ENCODE measurements at places on chromosomes 4 and X. TPM values are rescaled to one million over a fixed set of nuclear protein-coding genes. Genes with fewer than 3 reads are reported as not detected.

Gene ANXA3
- 60.6 TPM for total RNA-seq

- no peak for DNase-seq
These were observed 71.9 kb downstream of the CLDN22 start for GRCh38 chr4:183248201-183248600.

Gene WNK3
- 0.60 TPM for total RNA-seq

DNA sequence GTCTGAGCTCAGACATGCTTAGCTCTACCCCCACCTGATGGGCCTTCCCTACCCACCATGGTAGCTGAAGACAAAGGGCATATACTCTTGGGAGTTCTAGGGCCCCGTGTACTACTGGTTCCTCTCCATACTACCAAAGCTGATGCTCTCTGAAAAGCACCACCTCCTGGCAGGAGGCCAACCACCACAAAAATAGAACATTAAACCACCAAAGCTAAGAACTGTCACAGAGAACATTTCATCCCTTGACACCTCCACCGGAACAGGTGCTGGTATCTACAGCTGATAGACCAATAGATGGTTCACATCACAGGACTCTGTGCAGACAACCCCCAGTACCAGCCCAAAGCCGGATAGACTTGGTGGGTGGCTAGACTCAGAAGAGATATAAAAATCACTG lies 13.4 kb downstream of the EDA2R start:
- DNase-seq = no peak

DNA sequence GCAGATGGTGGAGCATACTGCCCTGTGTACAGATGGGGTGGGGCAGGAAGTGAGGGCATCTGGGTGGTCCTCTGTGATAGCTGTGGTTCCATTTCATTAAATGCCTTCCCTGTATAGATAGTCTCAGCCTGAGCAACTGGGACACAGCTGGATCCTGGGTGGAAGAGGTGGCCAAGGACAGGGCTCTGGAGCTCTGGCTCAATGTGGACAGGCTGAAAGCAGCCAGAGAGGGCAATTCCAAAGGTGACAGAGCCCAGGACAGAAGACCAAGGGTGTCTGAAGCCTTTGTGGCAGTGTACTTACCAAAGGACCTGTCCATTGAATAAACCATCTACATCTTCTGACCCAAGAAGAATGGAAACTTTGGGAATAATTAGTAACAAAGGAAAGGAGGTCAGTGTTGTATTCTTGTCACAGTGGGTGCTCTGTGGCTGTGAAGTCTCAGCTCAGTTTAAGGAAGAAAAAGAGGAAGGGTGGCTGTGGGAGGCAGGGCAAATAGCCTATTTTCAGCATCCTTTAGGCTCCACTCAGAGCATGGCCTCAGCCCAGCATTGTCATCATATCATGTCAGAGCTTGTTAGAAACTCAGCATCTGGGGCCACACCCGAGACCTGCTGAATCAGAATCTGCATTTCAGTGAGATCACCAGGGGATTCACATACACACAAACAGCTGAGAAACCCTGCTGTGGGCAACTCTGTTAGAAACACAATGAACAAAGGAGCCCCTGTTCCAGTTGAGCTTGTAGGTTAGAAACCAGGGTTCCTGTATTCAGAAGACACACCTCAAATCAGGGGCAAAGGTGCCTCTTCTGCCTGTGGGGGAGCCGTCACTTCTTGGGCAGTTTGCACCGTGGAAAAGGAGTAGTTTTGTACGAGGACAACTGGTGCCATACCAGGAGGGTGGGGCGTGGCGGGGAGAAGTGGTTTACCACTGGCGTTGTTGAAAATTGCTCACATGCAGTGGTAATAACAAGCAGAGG lies 168.6 kb downstream of the PTTG2 start:
- no peak for DNase-seq

GRCh38 chr4:100986360-100986868 lies 360.9 kb downstream of the PPP3CA start:
- no peak for DNase-seq
